NCI-H510A (cell line): ENCODE measurements at places on chromosomes 5 and 9.

DNA sequence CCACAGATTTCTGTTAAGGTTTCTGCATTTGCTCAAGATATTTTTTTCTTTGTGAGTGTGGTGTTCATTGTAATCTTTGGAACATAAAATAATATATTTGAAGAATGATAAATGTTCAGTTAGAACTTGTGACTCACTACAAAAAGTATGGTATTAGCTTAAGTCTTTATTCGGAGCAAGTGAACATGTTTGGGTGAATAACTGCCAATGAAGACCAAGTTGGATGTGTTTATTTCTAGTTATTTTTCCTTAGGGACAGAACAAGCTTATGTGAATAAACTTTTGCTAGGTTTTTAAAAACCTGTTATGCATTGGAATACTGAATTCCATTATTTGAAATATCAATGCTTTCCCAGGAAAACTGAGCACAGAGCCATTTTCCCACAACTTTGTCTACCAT lies 418.6 kb downstream of the SLCO4C1 start:
- no peak for DNase-seq

DNA sequence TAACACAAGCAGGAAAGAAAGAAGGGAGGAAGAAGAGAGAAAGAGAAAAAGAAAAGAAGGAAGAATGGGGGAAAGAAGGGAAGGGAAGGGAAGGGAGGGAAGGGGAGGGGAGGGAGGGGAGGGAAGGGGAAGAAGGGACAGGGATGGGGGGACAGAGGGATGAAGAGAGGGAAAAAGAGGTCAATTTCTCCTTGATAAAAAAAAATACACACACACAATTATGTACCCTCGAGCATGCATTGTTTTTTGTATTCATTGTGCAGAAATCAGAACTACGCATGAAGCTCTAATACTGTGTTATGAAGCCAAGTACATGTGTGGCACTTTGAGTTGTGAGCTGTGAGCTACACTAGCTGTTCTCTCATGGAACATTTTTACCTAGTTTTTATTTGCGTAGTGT lies 274.9 kb upstream of the CDH18 start:
- DNase-seq: no peak

GRCh38 chr9:132669319-132669697 lies 475 bp downstream of the DDX31 start:
- DNase-seq: no peak

DNA sequence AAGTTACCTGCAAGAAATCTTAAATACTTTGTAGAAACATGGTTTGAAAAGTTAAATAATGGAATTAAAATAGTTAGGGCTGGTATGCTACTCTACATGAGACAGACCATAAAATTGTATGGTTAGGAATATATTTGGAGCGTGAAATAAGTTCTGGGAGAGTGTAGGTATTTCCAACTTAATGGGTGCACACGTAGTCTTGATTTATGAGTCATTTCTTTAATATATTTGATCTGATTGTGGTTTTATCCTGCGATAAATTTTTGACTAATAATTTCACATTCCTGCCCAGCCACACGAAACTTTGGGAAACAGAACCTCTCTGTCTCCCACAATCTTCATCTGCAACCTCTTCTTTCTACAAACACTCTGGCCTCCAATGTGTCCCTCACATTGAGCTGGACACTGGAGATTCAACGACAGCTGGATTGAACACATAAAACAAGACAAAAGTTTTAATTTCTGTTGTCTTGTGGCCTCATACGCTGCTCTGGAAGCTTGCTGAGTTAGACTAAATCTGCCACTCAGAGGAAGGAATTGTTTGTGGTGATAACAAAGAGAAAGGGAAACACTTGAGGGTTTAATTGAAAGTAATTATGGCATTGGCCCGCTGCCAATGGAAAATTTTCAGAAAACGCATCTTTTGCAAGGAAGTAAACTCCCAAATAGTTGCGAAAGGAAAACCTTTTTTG lies 201.8 kb upstream of the ZNF608 start:
- DNase-seq: no peak

GRCh38 chr5:180103487-180104167 lies 32.1 kb upstream of the RNF130 start:
- DNase-seq: no peak

- DNase-seq: no peak
These were observed 8.2 kb upstream of the DOCK2 start for GRCh38 chr5:169628892-169629291.

- no peak for DNase-seq
These were observed 482.1 kb downstream of the SEMA5A start for GRCh38 chr5:9063615-9064245.

DNA sequence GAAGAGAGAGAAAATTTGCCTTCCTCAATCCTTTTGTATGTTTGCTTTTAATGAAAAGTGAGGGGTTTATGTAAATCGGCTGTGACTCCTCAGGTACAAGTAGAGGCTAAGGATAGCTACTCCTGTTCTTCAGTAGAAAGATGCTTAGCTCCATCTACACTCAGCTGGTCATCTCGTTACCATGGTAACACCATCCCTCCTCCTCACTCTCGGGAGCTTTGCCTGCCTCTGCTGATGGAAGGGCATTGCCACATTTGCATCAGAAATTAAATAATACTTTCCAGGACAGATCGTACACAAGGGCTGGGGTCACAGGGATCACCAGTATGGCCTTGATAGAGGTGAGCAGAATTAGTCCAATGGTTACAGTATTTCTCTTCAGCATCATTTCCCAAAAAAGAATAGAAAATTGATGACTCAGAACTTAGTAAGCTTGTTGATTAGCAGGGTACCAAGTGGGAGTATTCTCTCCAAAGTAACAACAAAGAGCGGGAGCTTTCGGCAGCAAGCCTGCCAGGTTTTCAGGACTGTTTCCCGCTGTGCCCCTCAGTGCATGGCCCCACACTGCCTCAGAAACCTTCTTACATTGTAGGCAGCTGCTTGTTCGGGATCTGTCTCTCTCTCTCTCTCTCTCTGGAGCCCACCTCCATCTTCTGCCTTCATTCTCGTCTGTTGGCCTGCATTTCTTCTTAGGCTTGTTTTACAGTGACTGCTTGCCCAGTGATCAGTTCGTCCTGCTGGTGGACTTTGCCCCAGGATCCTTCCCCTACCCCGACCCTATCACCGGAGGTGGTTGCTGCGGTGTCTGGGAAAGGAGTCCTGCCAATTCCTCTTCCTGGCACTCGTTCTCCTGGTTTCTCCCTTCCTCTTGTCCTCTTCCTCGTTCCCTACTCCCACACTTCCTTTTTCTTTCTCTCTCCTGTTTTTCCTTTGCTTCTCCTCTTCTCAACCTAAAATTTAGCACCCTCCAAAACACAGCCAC lies 51.9 kb upstream of the SNAPC3 start:
- no peak for DNase-seq

DNA sequence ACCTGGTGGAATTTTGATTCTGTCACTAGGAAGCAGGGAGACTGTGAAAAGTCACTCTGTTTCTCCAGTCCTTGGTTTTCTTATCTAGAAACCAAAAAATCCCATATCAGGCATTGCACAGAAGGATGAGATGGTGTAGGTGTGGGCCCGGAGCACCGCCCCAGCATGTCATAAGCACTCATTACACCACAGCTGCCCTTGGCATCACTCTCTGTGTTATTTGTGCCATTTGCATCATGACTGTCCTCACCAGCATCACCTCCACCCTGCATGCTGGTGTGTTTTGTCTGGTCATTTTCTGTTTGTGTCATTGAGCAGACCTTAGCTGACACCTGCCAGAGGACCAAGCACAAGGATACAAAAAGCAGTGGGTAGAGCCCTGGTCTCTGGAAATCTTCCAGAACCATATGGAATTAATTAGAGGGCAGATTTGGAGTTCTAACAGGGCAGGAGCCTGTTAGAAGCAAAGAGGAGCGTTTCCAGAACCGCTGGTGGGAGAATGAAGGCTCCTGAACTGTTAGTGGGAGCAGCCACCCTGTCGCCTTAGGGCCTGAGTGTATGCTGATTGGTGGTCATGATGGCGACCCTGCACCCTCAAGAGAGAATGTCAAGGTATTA lies 99.3 kb downstream of the AMBP start:
- DNase-seq: no peak

DNA sequence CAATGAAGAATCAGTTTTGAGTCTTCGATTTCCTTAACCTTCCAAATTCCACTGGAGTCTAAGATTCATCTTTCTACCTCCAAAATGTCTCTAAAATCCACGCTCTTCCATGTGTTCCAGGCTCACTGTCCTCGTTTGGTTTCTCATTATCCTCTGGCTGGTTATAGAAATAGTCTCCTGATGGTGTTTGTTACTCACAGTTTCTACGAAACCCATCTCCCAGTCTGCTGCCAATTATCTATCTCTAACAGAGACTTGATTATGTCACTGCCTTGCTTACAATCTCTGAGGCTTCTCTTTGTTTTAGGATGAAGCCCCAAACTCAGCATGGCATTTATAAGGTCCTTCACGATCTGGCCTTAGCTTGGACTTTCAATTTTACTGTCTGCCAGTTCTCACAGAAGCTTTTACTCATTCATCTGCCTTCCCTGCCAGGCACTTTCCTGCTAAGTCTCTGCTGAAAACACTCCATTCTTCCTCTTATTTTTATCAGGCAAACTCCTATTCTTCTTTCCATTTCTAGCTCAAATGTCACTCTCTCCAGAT lies 339.6 kb upstream of the SGCD start:
- no peak for DNase-seq

DNA sequence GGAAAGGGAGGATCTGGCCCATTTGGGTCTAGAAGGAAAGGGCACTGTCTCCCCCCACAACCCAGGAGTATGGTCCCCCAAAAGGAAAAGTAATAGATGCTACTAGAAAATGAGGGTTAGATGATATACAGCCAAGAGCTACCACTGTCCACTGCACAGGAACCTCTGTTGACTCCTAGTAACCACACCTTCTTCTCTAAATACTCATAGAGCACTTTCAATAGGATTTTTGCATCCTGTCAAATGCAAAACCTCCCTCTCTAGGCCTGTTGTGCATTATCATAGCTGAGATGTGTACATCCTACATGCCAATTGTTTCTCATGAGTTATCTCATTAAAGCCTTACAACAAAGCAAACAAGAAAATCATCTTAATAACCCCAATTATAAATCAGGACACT lies 66.8 kb downstream of the THBS4 start:
- no peak for DNase-seq

DNA sequence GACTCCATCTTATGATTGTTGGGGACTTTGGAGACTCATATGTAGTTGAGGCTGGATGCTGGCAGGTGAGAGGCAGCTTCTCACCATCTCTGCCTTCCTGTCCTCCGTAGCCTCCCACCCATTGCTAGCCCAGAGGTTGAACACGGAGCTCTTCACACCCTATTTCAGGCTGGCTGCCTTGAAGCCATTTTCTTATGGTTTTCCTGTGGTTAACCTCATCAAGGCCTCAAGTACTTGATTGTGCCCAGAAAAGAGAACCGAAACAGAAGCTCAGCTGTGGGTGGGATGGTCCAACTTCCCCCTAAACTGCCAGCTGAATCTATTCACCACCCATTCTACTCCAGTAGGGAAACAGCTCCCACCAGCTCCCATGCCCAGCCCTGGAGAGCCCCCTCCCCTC lies 102.9 kb downstream of the LIFR start:
- DNase-seq: no peak

GRCh38 chr5:77285251-77285841 lies 74.9 kb downstream of the PDE8B start:
- DNase-seq: no peak
